Mucosa of descending colon (tissue), 3 donors: ENCODE measurements at places on chromosomes 13 and 19.

- DNase-seq: no peak
These were observed 392.1 kb downstream of the DACH1 start for GRCh38 chr13:71474936-71475335.

DNA sequence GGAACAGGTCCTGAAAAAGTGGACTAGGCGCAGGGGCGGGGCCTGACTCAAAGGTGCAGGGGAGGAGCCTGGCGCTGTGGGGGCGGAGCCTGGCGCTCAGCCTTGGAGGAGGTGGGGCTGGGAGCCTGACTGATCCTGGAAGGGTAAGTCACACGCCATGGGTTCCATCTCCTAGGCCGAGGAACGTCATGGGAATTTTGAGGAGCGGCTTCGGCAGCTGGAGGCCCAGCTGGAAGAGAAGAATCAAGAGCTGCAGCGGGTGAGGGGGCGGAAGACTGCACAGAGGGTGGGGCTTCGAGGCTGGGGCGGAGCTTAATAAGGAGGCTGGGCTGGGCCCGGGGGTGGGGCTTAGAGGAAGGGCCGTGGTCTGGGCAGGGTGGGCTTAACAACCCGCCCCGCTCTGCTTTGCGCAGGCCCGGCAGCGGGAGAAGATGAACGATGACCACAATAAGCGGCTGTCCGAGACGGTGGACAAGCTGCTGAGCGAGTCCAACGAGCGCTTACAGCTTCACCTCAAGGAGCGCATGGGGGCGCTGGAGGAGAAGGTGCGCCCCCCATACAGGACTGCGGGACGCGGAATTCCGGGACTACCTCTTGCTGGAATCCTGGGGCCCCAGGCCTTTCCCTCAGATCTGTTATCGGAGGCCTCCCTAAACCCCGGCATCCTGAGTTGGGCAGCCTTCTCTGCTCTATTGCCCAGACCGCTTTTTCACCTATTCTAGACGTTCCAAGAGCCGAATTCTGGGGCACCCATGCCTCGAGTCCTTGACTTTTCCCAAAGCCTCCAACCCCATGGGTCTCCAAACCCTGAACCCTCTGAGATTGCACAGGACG is 14.5 kb downstream of the PPFIA3 start:
- peak; percentile 96 for DNase-seq

DNA sequence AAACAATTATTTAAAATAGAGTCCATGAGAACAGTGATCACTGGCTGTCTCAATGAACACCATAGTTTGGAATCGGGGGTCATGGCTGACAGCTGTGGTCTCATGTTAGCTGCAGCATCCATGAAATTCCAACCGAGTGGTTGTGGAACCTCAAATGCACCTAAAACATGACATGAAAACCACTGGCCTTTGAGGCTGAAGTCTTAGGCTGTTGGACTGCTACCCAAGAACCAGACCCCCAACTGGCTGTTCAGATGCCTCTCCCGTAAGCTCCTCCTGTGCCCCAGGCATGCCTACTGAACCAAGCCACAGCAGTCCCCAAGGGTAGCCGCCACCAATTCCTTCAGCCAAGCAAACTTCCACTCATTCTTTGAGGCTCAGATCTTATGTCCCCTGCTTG is 50.5 kb downstream of the ATP7B start:
- DNase-seq: no peak

DNA sequence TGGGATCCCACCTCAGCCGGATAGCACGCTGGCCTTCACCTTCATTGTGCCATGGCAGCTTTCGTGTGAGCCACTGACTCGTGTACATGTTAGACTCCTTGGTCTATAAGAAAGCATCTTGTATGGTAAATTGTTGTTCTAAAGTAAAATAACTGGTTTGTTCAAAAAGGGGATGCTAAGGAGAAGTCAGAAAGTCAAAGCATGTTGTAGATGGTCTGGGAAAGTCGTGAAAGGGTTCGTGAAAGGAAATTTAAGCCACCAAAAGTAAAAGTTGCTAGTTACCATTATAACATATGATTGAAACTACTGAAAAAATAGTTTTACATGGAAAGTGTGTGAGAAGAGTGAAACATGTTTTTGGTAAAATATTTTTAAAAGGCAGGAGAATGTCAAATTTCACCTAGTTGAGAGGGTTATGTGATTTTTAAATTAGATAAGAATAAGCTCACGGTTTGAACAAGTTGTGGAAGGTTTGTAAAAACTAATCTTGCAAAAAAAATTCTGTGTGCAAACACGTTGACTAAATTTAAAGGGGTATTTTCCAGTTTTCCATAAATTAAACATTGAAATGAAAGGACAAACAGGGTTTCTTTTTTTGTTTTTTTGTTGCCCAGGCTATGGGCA is 23.4 kb downstream of the DPRX start:
- DNase-seq: no peak

DNA sequence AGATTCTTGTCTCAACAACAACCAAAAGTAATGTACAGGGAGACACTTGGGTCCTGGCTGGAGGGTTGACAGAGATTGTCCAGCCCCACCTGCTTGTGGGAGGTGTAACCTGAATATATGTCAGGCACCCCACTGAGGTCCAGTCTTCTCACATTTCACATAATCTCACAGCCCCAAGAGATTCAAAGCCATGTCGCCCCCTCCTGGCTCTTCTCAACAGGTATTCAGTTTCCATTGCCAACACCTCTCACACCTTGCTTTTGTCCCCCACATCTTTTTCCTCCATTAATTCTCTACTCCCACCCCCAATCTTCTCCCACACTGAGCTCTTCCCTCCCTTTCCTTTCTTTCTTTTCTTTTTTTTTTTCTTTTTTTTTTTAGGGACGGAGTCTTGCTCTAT is 11.2 kb downstream of the UNC13A start:
- no peak for DNase-seq

DNA sequence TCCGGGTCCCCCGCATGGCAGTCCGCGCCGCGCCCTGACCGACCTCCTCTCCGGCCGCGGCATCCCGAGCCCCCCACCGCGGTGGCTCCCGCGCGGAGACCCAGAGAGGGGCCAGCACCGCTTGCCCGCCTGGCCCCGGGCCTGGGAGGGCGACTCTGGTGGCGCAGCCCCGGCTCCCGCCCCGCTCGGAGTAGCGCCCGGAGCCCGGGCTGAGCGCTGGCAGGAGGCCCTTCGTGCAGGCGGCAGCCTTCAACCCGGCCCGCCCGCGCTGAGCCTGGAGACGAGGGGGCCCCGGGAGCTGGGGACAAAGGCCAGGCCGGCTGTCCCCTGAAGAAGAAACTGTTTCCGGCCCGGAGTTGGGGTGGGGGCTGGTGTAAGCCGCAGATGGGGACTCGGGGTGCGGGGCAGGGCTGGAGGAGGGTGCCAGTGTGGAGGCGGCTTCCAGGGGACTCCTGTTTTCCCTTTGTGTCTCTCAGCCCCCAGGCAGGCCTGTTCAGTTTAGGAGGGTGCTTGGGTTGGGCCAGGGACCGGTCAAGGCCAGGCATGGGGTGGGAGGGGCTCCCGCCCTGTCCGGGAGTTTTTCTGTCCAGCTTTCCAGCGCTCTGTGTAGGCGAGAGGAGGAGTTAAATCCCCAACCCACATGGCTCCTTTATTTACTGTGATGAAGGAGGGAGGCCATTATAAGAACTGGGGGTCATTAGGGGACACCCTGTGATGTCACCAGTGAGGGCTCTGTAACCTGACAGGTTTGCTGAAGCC is 935 bp downstream of the LRP3 start:
- peak; percentile 44 for DNase-seq

GRCh38 chr19:16943942-16944625 is 55.3 kb downstream of the F2RL3 start:
- DNase-seq: no peak

DNA sequence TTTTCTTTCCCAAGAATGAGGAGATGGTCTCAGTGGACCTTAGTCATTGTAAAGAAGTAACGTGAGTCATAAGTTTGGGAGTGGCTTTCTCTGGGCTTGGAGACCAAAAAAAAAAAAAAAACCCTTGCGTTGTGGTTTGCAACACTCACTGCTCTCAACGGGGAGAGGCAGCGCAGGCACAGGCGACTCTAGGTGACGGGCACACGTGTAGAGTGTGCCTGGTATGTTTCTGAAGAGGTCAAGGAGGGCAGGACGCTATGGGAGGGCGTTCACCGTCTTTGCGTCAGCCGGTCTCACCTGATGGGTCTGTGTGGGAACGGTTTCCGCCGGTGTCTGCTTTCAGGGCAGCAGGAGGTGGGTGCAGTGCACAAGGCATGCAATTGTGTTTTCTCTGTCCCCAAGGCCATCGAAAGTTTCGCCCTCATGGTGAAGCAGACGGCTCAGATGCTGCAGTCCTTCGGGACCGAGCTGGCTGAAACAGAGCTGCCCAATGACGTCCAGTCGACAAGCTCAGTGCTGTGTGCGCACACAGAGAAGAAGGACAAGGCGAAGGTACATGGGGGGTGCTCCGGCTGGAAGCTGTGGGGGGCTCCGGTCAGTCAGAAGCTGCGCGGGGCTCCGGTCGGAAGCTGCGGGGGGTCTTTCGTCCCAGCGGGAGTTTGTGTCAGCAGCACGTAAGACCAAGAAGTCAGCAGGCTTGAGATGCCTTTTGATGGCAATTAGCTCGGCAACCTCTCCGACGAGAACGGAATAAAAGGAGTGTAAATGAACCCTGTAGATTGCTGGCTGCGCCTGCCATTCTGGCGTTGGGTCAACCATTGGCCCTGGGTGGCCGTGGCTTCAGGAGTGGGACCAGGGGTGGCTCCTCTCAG is 40.8 kb upstream of the F7 start:
- peak; percentile 40 for DNase-seq

DNA sequence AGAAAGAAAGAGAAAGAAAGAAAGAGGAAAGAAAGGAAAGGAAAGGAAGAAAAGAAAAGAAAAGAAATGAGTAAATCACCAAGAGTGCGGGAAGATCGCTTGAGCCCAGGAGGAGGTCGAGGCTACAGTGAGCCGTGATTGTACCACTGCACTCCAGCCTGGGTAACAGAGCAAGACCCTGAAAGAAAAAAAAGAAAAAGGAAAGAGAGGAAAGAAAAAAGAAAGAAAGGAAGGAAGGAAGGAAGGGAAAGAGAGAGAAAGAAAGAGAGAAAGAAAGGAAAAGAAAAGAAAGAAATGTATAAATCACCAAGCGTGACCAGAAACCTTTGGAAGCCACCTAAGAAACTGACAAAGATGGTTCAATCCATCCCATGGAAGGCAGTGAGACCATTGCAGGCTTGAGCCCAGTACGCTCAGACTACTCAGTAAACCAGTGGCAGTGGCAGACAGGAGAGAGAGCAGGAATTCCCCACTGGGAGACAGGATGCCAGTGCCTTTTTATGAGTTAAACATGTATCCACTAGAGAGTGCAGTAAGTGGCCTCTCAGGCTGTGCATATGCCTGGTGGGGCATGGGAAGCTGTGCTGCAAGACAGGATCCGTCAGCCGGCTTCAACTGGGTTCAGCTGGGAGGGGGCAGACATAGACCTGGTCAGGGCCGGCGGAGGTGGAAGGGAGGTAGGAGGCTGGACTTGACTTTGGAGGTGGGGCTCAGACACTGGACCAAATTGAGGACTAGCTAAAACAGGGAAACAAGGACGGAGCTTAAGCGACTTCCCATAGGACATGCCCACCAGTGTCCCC is 4.8 kb downstream of the GPR42 start:
- DNase-seq: no peak

DNA sequence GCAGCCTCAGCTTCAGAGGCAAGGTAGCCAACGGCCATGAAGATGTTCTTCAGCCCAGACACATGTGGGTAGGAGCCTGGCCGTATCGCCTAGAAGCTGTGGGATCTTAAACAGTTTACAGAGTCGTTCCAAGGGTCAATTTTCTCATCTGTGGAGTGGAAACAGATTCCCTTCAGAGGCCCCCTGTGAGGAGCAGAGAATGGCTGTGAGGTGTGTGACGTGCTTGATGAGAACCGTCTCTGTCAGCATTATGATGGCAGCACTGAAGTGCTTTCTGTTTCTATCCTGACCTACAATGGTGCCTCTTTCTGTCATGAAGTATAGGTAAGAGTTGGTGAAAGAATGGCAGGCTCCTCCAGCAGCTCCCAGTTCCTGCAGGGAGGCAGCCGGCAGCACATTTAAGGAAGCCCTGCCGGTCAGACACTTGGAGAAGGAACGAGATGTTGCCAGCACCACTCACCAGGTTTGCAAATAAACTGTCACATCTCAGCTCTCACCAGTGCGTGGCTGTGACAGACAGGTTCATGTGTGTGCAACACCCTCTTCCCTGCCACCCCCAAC is 277.3 kb downstream of the FOXO1 start:
- DNase-seq: no peak

DNA sequence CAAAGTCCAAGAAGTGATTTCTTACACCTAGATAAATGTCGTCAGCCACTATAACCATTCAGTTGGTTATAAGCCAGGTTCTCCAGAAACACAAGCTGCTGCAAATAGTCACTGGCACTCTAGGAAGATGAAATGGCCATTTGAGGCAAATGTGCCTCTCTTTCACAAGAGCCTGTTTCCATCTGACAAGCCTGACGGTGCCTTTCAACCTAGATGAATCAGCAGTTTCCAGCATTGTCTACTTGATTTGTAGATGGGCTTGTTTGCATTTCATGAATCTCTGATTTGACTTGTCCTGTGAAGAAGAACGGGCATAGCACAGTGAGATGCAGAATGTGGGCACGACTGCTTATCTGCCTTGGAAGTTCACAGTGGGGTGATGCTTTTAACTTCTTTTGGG is 327.2 kb downstream of the LMO7 start:
- no peak for DNase-seq

GRCh38 chr19:7545300-7545699 is 9.8 kb downstream of the PNPLA6 start:
- DNase-seq: no peak

- no peak for DNase-seq
These were observed 10.3 kb downstream of the DNAJB1 start for GRCh38 chr19:14507704-14508542.

DNA sequence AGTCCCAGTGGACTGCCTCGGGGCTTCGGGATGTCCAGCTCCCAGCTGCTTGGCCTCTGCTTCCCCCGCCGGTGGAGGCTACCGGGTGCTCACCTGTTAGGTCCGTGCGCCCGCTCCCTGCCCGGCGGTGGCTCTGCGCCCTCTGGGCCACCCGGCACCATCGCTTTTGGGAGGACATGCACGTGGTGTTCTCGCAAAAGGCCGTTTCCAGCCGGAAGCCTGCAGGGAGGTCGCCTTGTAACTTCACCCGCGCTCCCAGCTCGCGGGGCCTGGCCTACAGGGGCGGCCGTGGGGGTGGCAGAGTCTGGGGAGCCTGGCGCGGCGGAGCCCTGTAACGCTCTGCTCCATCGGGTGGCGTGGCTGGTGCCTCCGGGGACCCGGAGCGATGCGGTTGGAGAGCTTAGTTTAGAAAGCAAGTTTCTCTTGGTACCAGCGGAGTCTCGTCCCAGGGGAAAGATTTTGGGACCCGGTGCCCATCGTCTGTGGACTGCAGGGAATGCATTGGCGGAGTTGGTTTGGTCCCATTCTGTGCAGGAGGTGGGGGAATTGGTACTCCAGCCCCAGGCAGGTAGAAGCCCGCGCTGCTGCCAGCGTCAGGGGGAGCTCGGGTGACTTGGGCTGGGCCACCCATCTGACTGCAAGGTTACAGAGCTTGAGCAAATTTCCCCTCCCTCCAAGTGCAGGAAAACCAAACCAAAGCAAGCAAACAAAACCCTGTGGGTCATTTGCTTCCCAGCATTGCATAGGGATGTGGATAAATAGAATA is 673 bp downstream of the SPATA13 start:
- DNase-seq: peak; percentile 78

DNA sequence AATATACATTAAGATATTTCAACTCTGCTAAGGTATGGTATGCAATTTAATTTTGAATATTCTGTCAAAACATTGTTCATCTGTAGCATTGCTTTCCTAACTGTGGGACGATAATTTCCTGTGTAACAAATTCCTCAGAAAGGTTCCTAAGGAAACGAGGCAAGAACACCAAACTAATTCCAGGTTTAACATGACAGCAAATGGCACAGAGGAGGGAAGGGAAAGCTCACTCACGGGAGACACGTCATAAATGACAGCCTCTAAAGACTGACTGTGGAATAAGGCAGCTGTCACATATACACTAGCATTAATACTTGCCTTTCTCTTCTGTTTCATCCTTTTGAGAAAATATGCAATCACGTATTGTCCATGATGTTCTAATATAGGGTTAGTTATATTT is 380.6 kb downstream of the LIG4 start:
- DNase-seq: no peak
